ENCODE measurements at places on chromosomes 7 and 10. TPM values are rescaled to one million over a fixed set of nuclear protein-coding genes. Genes with fewer than 3 reads are reported as not detected.

Gene ASB10
- total RNA-seq = not detected

Gene SMKR1
- total RNA-seq = 0.77 TPM

Gene SLC13A1
- total RNA-seq = not detected

Gene SLC16A12
- not detected for total RNA-seq

Gene HOXA9
- total RNA-seq = not detected

Gene LRIT1
- not detected for total RNA-seq

Gene PLXDC2
- total RNA-seq = 3.0 TPM

Gene CTAGE4
- not detected for total RNA-seq

Gene BBIP1
- 30.8 TPM for total RNA-seq

Gene TCERG1L
- not detected for total RNA-seq

Gene UCN3
- not detected for total RNA-seq

Measured in T-helper 17 cell (primary cell).